NCI-H524 (cell line): ENCODE measurements at places on chromosomes 1 and 21.
A peak's percentile ranks its signal among the peaks of the same experiment; 100 is the strongest.

DNA sequence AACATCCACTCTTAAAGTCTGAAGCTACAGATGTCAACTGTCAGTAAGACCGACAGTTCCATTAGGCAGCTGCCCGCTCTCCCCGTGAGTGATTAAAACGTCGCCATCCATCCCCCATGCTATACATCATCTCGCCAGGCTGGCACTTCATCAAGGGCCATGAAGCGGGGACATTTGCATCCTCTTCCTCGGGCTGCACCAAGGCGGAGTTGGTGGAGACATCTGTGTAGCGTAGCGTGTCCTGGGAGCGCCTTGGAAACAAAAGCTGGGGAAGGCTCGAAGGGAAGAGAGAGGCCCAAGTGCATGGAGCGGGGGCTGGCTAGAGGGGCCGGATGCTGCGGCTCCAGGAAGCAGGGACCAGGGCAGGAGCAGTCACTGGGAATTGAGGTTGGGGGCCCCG, 250.1 kb downstream of the KAZN start:
- DNase-seq: no peak

DNA sequence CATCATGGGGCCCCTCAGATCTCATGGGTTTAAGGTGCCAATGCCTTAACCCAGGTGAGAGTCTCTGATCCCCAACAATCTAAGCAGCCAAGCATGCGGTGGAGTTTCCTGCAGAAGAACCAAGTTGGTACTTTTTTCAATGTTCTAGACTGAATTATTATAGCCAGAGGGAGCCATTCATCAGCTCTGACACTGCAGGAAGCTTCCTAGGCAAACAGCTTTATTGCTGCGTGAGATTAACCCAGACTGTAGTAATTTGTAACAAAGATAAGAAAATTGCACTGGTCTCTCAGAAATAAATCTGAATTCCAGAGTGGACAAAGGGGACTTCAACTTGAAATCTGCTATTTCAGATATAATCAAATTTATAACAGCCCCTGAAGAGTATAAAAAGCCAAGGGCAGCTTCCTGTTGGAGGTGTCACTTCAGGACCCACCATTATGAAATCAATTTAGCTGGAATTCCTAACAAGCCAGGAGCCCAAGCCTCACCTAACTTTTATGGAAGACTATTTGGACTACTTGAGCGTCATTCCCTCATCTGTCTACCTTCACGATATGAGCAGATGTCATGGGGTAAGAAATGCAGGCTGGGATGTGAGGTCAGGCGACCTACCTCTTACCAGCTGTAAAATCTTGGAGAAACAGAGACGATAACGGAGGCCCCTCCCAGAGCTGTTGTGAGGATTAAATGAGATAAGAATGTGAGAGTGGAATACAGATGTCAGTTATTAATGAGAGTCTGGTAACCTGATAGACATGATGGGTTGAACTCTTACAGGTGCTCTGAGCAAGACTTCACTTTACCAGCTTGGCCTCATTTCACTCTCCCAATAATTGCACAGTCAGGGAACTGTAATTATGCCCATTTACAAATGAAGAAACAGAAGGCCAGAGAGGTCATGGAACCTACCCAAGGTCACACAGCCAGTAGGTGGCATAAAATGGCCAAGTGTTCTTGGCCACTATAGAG, 135.1 kb downstream of the RRAGC start:
- DNase-seq: peak; percentile 82

- no peak for DNase-seq
Observed at GRCh38 chr1:172599912-172600311, 59.0 kb upstream of the FASLG start.

DNA sequence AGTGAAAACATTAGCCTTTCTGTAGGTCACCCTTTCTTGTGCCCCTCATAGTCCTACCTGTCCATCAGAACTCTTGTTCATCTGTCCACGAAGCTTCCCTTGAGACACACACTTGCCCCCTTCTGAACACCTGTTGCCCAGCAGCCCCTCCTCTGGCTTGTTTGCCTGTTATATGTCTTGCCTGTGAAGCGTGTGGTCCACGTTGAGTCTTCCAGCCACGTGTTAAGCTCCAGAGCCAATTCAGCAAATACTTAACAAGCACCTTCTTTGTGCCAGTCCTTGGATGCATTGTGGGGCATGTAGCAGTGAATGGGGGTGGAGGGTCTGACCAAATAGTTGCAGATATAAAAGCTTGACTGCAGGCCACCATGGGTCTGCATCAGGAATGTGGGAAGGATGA, 66.6 kb downstream of the MAN1C1 start:
- DNase-seq: no peak
